ENCODE measurements at places on chromosomes 12 and 14. TPM values are rescaled to one million over a fixed set of nuclear protein-coding genes. Genes with fewer than 3 reads are reported as not detected.
A peak's percentile ranks its signal among the peaks of the same experiment; 100 is the strongest.

- H3K4me1 ChIP-seq, result peaks cover 16% of the 10 kb centered on the region
- no peak for DNase-seq
- no peaks in the 10 kb centered on the region for H3K36me3 ChIP-seq
- H3K27ac ChIP-seq, result no peak overlapping the region
- no peak overlapping the region for H3K4me3 ChIP-seq
Measured at GRCh38 chr12:75747572-75748021, 236.2 kb upstream of the KRR1 start.

- no peaks in the 10 kb centered on the region for H3K36me3 ChIP-seq
- DNase-seq, result no peak
- no peaks in the 10 kb centered on the region for H3K4me1 ChIP-seq
- H3K4me3 ChIP-seq, result no peak overlapping the region
Measured at GRCh38 chr12:4905316-4905715, 4.4 kb upstream of the KCNA1 start.

DNA sequence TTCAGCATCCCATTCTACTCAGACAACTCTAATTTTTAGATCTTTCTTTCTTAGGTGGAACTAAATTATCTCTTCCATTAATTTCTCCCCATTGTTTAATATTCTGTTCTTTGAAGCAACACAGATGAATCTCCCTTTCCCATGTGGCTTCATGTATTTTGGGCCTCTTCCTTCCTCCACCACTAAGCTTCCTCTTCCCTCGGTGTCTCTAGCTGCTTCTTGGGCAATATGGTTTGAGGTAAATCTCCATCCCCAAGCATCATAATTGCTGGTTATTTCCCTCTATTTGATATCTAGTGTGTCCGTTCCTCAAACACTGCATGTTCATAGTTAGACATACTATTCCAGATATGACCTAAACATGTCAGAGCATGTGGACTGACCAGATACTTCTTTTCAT is 119.2 kb downstream of the PELI2 start:
- H3K36me3 ChIP-seq, result no peaks in the 10 kb centered on the region
- no peak overlapping the region for H3K27ac ChIP-seq
- no peaks in the 10 kb centered on the region for H3K4me1 ChIP-seq

DNA sequence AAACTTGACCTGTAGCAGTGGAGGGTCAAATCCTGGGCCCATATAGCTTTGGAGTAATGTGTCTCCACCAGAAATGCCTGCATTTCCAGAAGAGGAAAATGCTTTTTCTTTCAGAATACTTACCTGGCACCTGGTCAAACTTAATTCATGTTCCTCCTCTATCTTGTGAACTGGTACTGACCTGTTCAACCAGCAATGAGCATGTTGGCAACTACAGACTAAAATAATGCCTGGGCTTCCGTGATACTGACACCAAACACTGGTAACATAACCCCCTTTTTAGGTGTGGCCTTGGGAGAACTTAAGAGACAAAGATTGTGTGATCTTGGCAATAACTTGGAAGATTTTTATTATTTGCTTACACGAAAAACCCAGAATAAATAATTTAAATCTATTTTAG is 23.8 kb upstream of the MGST1 start:
- DNase-seq, result no peak
- H3K4me3 ChIP-seq, result no peak overlapping the region
- no peaks in the 10 kb centered on the region for H3K27me3 ChIP-seq
- no peaks in the 10 kb centered on the region for H3K4me1 ChIP-seq

DNA sequence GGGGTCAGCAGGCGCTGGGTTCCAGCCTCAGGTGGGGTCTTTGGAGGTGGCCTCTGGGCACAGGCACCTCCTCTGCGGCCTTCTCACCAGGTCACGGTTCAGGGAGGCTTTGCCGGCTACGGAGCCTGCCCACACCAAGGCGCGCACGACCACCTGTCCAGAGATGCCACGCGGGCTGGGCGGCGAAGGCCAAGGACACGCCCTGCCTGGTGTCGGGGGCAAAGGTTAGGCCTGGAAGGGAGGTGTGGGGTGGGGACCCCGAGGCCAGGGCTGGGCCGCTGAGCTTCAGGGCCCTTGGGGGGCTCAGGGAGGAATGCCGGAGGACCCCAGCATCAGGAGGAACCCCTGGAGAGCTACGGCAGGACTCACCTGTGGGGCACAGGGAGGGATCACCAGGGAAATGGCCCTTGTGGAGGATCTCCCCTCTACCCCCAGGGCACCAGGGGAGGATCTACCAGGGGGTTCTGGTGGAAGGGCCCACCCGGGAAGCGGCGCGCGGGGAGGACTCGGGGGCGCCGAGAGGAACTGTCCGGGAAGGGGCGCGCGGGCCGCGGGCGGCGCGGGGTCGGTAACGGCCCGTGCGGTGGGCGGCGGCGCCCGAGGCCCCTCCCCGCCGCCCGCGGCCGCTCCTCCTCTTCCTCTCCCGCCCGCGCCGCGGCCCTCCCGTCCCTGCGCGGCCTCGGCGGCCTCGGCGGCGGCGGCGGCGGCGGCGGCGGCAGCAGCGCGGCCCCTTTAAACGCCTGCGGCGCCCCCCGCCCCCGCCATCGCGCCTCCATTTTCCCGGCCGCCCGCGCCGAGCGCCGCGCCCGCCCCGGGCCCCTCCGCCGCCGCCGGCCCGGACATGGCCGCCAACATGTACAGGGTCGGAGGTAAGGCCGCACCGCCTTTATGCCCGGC is at the start of gene MTA1:
Gene MTA1 (plus strand): TSS at position 633 of the 897 bp plus-strand sequence. CDS start 209 bp downstream, at position 842.
- peak within 1 kb of the TSS; percentile 75 for H3K4me3 ChIP-seq
- DNase-seq, result peak; percentile 78
- no peaks in the 10 kb centered on the region for H3K4me1 ChIP-seq
- H3K27ac ChIP-seq, result peak within 1 kb of the TSS; percentile 39
- no peaks in the 10 kb centered on the region for H3K36me3 ChIP-seq

GRCh38 chr14:34201909-34202637 is 251.2 kb upstream of the EGLN3 start:
- H3K27me3 ChIP-seq, result no peaks in the 10 kb centered on the region
- H3K27ac ChIP-seq, result no peak overlapping the region
- no peaks in the 10 kb centered on the region for H3K4me1 ChIP-seq
- H3K4me3 ChIP-seq, result no peak overlapping the region

DNA sequence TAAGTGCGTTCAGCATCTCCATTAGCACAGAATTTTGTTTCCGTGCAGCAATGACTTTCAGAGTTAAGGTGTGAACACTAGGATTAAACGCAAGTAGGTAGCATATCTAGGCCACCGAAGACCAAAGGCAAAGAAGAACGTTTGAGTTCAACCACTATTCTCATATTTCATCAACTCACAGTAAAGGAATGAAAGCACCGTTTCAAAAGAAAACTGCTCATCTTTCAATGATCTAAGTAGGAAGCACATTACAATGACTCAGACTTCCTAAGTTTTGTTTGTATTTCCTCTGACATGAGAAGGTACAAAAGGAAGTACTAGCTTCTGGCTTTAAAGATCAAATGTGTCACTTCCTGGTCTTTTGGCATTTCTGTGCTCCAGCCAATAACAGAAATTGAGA is 57.6 kb downstream of the ACADS start:
- H3K27ac ChIP-seq, result no peak overlapping the region
- DNase-seq, result no peak
- H3K4me3 ChIP-seq, result no peak overlapping the region
- no peaks in the 10 kb centered on the region for H3K27me3 ChIP-seq
- H3K4me1 ChIP-seq, result no peaks in the 10 kb centered on the region

GRCh38 chr14:74518221-74518620 is 24.7 kb downstream of the ISCA2 start:
- H3K4me3 ChIP-seq, result no peak overlapping the region
- no peaks in the 10 kb centered on the region for H3K36me3 ChIP-seq
- DNase-seq, result no peak

DNA sequence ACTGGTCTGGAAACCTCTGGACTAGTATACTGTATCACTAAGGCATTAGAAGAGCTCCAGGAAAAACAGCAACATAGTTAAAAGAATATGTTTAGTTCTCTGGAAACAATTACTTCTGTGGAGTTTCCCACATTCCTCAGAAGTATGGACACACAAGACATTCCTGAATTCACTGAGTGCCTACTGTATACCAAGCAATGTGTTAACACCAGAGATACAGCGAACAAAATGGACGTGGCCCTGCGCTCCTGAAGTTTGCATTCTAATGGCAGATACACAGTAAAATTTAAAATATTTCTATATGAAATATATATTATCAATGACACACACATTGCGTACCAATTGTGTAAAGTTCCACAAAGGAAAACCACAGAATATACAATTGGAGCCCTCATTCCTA is 1.1 kb downstream of the ANGEL1 start:
- no peak for DNase-seq
- H3K36me3 ChIP-seq, result peaks cover 16% of the 10 kb centered on the region
- H3K27me3 ChIP-seq, result no peaks in the 10 kb centered on the region
- peak overlapping the region; percentile 84 for H3K27ac ChIP-seq
- H3K4me3 ChIP-seq, result peak overlapping the region; percentile 70

GRCh38 chr12:71201136-71201679 is 43.4 kb upstream of the TSPAN8 start:
- no peak overlapping the region for H3K4me3 ChIP-seq
- no peaks in the 10 kb centered on the region for H3K27me3 ChIP-seq
- no peaks in the 10 kb centered on the region for H3K4me1 ChIP-seq
- H3K36me3 ChIP-seq, result no peaks in the 10 kb centered on the region

DNA sequence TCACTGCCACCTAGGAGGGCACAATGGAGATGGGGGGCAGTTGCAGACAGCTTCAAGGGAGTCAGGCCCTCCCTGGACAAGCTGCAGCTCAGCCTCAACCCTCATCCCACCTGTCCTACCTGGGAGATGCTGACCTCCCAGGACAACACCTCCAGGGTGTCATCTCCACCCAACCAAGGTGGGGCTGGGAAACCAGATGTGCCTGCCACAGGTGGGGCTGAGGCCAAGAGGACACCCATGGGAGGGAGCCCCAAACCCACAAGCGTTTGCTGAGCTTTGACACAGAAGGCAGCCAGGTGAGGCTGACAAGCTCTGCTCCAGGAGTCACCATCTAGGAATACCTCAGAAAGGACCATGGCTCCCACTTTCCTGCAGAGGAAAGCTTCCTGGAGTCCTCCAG is 31.5 kb downstream of the ZFP36L1 start:
- no peaks in the 10 kb centered on the region for H3K36me3 ChIP-seq
- no peak overlapping the region for H3K4me3 ChIP-seq
- H3K4me1 ChIP-seq, result peaks cover 36% of the 10 kb centered on the region
- H3K27me3 ChIP-seq, result no peaks in the 10 kb centered on the region
- H3K27ac ChIP-seq, result no peak overlapping the region

DNA sequence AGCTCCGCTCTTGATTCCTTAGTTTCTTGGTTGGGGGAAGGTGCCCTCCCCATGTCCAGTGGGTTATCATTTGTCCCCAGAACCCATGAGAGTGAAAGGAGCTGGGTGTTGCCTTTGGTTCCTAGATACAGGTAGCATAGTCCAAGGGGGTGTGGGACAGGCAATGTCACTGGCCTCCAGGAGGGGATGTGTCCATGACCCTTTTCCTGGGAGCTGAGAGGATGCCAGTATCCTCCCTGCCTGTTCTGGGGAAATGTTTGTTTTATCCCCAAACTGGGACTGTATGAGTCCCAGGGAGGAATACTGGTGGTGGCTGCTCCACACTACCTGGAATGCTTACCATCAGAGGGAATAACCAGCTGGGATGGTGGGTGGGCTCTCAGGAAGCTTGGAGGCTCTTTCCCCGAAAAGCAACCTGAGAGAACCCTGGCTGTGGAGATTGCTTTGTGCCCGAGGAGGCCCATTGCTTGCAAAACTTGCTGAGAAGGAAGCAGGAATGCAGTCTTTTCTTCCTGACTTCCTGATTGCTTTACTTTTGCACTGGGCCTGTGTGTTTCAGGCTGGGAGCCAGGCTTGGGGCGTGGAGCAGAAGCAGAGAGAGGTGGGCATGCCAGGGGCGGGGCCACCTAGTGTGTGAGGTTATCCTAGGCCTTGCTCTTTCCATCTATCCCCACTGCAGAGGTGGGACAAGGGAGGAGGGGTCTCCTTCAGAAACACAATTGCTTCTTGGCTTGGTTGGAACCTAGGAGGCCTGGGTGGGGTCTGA is 715 bp upstream of the SLC10A1 start:
- no peak overlapping the region for H3K27ac ChIP-seq
- H3K4me3 ChIP-seq, result no peak overlapping the region
- DNase-seq, result no peak
- no peaks in the 10 kb centered on the region for H3K27me3 ChIP-seq
- H3K36me3 ChIP-seq, result no peaks in the 10 kb centered on the region
- no peaks in the 10 kb centered on the region for H3K4me1 ChIP-seq

DNA sequence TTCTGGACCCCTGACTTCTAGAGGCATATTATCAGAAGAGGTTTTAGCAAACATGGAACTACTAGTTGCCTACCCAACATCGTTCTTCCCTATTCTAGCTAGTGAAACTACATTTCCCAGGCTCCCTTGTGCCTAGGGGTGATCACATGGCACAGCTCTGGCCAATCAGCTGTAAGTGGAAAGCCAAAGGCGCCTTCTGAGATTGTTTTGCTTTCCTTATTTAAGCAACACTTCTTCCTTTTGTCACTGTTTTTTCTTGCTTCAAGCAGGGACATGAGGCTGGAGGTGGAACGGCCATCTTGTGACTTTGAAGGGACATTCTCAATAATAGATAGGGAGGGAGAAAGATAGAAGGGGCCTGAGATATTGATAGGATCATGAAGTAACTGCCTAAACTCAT is 136.7 kb downstream of the ZNF664 start:
- H3K27me3 ChIP-seq, result no peaks in the 10 kb centered on the region
- no peaks in the 10 kb centered on the region for H3K36me3 ChIP-seq
- H3K4me1 ChIP-seq, result no peaks in the 10 kb centered on the region
- no peak overlapping the region for H3K27ac ChIP-seq
- H3K4me3 ChIP-seq, result no peak overlapping the region

Gene TROAP
- polyA plus RNA-seq, result 0.52 TPM

Gene RAB21
- 4.0 TPM for polyA plus RNA-seq

Measured in pancreas (tissue), 10 donors.